Hair follicular keratinocyte (primary cell): ENCODE measurements at places on chromosomes 12 and 14. TPM values are rescaled to one million over a fixed set of nuclear protein-coding genes. Genes with fewer than 3 reads are reported as not detected.

POTEG gene
- not detected in 2 replicates for total RNA-seq

NGB gene
- not detected in 2 replicates for total RNA-seq

MMP19 gene
- total RNA-seq, result 3.8 and 8.1 TPM in 2 replicates

RPS6KL1 gene
- 2.1 and 3.3 TPM in 2 replicates for total RNA-seq

RGS6 gene
- total RNA-seq, result not detected in 2 replicates

GPRC5A gene
- total RNA-seq, result 1.2 and 1.4 TPM in 2 replicates

SLC2A14 gene
- not detected in 2 replicates for total RNA-seq

CLEC1B gene
- not detected in 2 replicates for total RNA-seq

CIROP gene
- not detected in 2 replicates for total RNA-seq
